ENCODE measurements at places on chromosomes 6 and 20. TPM values are rescaled to one million over a fixed set of nuclear protein-coding genes. Genes with fewer than 3 reads are reported as not detected.

DNA sequence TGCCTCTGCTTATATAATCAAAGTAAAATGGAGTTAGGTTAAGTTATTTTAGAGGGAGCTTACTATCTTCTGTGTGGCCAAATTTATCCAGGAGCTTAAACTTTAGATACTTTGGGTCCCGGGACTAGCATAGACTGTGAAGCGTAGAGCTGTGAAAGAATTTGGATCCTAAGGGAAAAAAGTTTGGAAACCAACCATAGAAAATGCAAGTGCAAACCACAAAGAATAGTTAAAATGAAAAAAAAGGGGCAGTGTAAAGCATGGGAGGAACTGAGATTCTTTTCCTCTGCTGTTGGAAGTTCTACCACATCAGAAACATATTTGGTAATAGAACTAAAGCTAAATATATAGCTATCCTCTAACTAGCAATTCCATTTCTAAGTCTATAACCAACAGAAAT lies 232.2 kb upstream of the FLRT3 start:
- DNase-seq: no peak

WFDC12 gene
- not detected for total RNA-seq

- no peak for DNase-seq
These were observed 230.6 kb downstream of the TSHZ2 start for GRCh38 chr20:53202777-53203176.

VGLL2 gene
- total RNA-seq: not detected

DNA sequence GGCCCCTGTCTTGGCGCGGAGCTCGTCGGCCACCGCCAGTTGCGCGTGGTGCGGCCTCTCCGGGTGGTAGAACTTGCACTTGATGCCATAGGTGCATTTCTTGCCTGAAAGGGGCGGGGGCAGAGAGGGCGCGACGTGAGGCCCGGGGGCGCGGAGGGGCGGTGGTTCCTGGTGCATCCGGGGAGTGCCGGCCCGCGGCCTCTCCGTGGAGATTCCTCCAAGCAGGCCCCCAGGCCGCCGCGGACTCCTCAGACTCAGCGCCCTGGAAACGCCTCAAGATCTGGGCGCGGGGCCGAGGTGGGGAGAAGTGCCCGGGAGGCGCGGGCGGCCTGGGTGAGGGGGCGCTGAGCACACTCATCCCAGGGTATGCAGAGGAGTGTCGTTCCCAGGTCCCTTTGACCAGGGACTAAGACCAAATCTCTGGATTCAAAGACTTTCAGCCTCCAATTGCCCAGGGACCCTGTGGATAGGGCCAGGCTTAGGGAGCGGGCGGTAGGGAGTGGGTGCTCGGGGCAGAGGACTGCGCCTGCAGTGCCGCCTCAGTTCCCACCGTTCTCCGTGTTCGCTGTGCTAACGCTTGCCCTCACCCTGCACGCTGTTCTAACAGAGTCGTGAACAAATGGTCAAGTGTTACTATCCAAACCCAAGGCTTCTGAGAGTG lies 33.3 kb downstream of the ZC3H12D start:
- peak; percentile 37 for DNase-seq

Data from neural progenitor cell (in vitro differentiated cells).